Activated naive CD8-positive, alpha-beta T cell treated with anti-CD3 and anti-CD28 coated beads, Interleukin-2, amount 10 ng/mL, durations not matched to agents 7 days and 5 days (primary cell): ENCODE measurements at places on chromosomes 3 and 15. TPM values are rescaled to one million over a fixed set of nuclear protein-coding genes. Genes with fewer than 3 reads are reported as not detected.

Gene SEMA6D
- not detected for total RNA-seq

Gene ATP13A5
- total RNA-seq = not detected

Gene SERPINI2
- not detected for total RNA-seq

Gene LOXL1
- total RNA-seq = 10.5 TPM

Gene GHSR
- total RNA-seq = not detected

Gene ASB14
- total RNA-seq = not detected

Gene FBXO40
- not detected for total RNA-seq

Gene WDR49
- total RNA-seq = not detected

Gene EPHA6
- total RNA-seq = not detected

Gene FGF7
- not detected for total RNA-seq

Gene PSMD2
- total RNA-seq = 171 TPM

Gene GPR156
- not detected for total RNA-seq

Gene EXD1
- total RNA-seq = not detected

Gene FANCD2OS
- total RNA-seq = not detected

Gene GALK2
- 27.2 TPM for total RNA-seq

Gene PLSCR5
- total RNA-seq = not detected
